Left kidney (tissue), 8 donors: ENCODE measurements at places on chromosomes 5 and 9. TPM values are rescaled to one million over a fixed set of nuclear protein-coding genes. Genes with fewer than 3 reads are reported as not detected.

CDH9 gene
- polyA plus RNA-seq: 21.8 TPM

SLIT3 gene
- 51.5 TPM for polyA plus RNA-seq

FBN2 gene
- polyA plus RNA-seq: 101 TPM

ASS1 gene
- polyA plus RNA-seq: 281 TPM

ENHO gene
- polyA plus RNA-seq: 1.4 TPM

FBP2 gene
- 0.10 TPM for polyA plus RNA-seq

STX17 gene
- polyA plus RNA-seq: 42.5 TPM

NR2F1-AS1 gene
- 59.1 TPM for polyA plus RNA-seq

ELOVL7 gene
- polyA plus RNA-seq: 20.3 TPM

OTP gene
- polyA plus RNA-seq: not detected

PDE6A gene
- polyA plus RNA-seq: 0.25 TPM

ADGRV1 gene
- 12.5 TPM for polyA plus RNA-seq

DNA sequence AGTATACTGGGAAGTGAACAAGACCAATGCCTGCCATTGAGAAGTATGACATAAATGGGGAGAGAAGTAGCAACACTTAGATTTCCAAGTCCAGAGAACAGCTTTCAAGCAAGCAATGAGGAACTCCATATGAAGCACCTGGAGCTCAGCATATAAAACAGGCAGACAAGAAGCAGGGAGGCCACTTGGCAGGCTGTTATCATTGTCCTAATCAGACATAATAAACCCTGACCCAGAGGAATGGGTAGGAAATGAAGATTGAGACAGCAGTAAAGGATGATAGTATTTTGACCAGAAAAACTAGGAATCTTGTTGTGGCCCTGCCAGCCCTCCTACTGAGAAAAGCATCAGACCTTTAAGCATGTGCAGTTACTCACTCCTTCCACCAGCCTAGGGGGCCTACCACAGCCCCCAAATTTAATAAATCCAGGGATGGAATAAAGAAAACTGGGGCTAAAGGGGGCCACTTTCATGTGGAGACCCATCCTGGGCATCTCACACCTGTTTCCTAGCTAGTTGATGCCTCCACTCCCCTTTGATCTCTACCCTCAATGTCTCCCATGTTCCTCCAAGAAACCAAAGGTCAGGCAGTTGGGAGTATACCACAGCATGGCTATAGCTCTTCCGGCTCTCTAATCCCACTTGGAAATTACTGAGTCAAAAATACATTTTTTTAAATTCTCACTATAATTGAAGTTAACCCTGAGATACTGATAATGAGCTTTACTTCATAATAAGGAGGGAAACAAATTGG is 135.1 kb downstream of the SIL1 start:
- no peak for DNase-seq

DNA sequence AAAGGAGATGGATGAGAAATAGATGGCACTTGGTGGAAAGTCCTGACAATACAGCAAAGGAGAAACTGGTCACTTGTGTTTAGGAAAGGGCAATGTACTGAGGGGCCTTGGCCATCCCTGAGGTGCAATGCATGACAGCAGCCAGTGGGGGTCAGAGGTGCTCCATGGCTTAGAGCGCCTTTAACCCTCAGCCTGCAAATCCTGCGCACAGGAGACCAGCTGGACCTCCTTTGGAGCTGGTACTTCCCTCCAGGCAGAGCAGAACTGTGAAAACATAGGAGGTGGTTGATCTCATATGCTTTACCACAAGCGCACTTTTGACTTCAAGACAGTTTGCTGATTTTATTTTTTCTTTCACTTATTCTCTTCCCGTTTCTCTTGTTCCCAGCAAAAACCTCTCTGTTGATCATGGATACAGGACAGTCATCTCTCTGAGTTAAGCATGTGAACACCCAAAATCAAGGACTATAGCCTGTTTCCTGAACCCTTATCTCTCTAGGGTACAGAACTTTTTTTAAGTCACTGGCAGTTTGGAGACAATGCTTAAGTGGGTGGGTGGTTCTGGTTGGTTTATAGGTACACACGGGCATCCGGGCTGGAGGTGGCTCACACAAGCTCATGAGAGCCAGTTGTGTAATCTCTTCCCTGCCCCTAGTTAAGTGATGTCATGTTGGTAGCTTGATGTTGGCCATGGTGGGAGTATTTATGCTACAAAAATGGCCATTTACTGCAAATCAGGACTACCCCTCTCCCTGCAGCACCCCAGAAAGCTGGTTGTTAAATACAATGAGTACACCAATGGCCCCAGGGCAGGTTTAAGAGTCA is 37.6 kb upstream of the ANKRD55 start:
- DNase-seq: peak; percentile 90

DNA sequence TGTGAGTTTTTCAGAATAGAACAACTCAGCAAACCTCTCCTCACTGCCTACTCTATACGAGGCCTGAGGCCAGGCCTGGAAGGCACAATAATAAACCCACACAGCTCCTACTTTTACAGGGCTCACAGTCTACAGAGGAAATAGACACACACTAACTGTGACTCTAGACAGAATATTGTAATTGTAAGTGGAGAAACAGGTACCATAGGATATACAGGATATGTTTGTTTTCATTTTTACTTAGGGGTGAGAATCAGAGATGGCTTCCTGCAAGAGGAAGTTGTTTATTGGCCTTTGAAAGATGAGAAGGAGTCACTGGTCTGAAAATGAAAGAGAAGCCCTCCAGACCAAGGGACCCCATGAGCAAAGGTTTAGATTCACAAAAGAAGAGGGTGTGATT is 35.8 kb upstream of the TGFBR1 start:
- no peak for DNase-seq

- peak; percentile 40 for DNase-seq
These were observed 812 bp downstream of the CACFD1 start for GRCh38 chr9:133460405-133461175.

- no peak for DNase-seq
These were observed 8.9 kb downstream of the IPO11 start for GRCh38 chr5:62421414-62421813.

DNA sequence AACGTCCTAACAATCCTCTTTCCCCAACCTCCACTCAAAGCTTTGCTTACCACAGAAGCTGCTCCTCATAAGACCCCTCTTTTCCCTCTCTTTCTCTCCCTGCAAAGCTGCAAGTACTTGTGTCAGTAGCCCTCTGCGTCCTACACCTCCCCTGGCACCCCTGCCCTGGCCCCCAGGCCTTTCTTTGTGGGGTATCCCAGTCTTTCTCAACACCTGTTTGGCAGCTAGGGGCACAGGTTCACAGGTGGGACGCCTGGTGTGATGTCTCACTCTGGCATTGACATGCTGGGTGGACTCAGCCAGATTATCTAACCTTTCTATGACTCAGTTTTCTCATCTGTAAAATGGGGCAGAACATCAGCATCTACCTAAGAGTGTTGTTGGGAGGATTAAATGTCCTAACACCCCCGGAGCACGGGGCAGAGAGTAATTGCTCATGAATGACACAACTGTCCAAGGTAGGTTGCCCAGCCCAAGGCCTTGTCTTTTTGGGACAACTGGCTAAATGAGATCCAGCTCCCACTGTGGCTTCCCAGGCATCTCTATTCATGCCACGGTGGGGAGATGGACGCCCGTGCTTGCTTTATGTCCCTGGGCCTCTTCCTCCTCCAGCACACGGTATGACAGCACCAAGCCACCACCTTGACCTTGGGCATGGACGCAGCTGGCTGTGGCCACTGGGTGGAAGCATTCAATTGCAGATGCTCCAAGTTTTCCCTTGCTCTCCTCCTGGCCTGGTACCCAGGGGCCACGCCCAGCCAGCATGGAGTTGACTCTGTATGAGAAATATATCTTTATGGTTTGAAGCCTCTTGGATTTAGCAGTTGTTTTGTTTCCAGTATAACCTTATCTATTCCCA is 190.4 kb downstream of the RGS3 start:
- no peak for DNase-seq

DNA sequence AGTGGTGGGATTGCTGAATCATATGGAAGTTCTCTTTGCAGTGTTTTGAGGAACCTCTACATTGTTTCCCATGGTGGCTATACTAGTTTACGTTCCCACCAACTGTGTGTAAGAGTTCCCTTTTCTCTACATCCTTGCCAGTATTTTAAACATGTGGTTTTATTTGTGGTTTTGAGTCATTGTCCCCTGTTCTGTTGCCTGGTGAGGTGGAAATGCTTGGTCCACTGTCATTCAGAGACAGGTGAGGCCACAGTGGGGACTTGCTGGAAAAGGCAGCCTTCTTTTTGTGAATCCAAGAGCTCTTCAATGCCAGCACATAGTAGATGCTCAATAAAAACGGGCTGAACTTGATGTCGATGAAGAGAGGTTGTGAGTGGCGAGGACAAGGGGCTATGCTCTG is 44.2 kb downstream of the SH3PXD2B start:
- DNase-seq: no peak

DNA sequence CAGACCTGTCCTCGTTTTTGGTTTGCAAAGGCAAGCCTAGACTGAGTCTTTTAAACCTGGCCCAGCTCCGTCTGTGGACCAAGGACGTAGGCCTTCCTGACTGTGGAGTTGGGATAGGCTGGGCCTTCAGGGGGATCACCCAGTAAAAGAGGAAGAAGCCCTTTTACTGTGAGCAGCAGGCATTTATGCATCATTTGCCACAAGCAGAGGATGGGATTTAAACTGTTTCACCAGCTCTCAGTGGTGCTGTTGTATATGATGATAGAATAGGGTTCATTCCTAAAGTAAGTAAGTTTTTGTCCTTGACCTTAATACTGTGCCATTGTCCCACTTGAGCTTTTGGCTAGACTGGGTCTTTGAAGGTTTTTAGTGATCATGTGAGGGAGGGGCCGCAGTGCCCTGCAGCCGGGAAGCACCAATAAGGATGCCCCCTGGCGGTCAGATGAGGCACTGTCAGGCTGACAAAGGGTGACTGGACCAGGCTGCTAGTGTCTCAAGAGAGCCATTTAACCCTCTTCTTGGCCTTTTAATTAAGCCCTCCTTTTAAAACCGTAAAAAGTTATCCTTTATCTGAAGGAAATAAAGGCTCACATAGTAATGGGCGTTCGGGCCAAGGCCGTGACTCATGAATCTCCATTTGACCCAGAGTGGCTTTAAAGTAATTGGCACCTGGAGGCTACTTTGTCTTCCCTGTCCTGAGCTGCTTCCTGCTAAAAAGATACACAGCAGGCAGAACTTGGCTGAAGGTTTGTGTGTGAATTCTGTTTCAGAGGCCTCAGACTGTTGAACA is 74.0 kb downstream of the UBAP1 start:
- DNase-seq: peak; percentile 44

- no peak for DNase-seq
These were observed 13.9 kb downstream of the TLR4 start for GRCh38 chr9:117718085-117718484.

DNA sequence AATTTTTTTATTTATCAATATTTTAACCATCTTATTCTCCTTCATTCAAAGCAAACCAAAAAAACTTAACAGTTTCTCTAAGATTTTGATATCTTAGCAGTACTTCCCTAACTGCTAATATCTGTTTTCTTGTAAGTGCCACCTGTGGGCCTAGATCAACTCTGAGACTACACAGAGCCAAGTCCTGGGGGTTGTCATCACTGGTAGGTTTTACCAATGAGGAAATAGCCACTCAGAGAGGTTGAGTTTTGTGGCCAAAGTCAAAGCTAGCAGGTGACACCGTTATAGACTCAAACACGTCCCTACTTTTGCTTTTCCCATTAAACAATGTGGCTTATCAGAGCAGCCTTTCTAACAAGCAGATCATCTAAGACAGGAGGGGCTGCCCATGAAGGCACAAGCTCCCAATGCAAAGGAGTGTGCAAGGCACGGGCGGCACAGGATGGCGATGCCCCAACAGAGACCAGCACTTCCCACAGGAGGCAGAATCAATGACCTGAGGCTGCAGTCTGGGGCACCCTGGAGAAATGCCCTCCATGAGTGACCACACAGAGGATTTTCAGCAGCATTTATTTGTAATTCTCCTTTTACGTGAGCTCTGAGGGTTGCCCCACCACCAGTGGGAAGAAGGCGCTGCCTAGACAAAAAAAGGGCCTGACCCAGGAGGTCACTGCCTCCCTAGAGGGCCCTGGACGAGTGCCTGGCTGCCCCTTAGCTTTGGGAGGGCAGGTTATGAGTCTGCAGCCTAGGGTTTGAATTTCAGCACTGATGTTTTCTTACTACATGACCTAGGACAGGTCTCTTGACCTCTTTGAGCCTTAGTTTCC is 7.4 kb downstream of the TBC1D2 start:
- no peak for DNase-seq

DNA sequence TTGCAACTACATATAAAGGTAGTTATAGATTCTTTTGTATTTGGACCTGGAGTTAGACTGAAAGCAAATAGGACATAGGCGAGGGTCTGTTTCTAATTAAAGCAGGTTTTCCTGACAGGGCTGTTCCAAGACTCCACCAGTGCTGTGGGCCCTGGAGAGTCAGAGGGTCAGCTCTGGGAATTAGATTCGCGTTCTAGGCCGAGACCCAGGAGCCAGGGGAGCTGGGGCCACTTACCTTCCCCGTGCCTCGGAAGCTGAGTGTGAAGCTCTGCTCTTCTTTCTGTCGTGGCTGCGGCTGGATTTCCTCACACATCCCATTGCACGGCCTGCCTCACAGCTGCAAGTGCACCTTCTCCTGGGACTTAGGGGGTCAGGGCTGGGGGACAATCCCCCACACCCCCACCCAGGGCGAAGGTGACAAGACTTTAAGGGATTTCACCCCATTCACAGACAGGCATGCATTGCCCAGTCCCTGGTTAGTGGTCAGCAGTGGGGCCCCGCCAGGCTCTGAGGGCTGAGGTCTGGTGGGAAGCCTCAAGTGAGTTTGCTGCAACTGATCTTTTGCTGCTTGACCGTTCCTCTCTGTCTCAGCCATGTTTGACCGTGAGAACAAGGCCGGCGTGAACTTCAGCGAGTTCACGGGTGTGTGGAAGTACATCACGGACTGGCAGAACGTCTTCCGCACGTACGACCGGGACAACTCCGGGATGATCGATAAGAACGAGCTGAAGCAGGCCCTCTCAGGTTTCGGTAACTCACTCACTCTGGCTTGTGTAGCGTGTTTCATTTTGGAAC is 15.3 kb upstream of the AHRR start:
- no peak for DNase-seq

- DNase-seq: no peak
These were observed 236.3 kb downstream of the MCTP1 start for GRCh38 chr5:95048628-95049027.

DNA sequence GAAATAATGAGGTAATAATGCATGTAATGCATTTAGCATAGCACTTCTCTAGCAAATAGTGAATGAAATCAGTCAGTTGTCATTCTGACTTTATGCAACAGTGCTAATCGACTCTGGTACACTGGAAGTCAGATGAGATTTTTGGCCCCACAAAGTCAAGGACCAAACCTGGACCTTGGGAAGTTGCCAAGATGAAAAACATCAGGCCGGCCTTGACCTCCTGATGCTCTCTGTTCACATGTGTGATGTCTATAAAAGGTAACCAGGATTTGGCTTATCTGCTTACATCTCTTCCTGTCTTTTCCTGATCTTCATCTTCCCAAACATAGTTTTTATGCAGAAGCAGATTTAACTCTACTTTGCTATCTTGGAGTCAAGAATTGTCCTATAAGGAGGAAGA is 39.5 kb downstream of the SLC22A5 start:
- no peak for DNase-seq

- no peak for DNase-seq
These were observed 22.4 kb upstream of the FCN2 start for GRCh38 chr9:134858051-134858841.

- no peak for DNase-seq
These were observed 54.3 kb downstream of the SLC46A2 start for GRCh38 chr9:112836394-112836793.
